ENCODE measurements at places on chromosomes 1 and 21.

DNA sequence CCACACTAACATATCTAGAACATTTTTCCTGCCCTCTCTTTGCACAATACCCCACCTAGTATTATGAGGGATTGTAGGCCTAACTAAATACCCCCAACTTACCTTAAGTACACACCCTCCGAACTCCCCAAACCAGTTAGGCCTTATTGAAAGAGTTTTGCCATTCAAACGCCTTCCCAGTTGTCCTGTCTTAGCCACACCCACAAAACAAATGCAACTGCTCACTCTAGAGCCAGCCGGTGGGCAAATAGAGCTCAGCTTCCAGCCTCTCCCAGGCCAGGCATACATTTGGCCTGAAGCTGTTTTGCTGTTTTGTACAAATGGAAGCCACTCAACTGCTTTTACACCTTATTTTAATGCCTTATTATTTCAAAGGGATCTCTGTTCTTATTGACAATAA is 224.2 kb upstream of the RUNX1 start:
- no peak for DNase-seq

DNA sequence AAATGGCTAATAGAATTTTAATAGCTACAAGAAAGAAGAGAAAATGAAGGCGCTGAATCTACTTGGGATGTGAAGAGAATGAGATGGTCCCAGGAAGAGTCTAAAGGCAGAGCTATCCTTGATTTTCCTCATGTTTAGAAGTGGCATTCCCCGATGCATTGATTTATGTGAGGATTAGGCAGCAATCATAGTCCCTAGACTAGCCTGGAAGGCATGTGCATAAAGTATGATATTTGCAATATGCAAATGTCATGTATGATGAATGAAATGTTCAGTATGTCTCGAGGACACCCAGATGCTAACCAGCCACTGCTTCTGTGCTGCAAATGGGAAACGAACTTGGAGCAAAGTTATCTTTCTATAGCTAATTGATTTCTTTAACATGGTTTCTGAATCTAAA is 641.5 kb upstream of the PLXNA2 start:
- DNase-seq, result no peak

- DNase-seq, result no peak
Measured at GRCh38 chr1:1040004-1040991, 20.4 kb downstream of the AGRN start.

DNA sequence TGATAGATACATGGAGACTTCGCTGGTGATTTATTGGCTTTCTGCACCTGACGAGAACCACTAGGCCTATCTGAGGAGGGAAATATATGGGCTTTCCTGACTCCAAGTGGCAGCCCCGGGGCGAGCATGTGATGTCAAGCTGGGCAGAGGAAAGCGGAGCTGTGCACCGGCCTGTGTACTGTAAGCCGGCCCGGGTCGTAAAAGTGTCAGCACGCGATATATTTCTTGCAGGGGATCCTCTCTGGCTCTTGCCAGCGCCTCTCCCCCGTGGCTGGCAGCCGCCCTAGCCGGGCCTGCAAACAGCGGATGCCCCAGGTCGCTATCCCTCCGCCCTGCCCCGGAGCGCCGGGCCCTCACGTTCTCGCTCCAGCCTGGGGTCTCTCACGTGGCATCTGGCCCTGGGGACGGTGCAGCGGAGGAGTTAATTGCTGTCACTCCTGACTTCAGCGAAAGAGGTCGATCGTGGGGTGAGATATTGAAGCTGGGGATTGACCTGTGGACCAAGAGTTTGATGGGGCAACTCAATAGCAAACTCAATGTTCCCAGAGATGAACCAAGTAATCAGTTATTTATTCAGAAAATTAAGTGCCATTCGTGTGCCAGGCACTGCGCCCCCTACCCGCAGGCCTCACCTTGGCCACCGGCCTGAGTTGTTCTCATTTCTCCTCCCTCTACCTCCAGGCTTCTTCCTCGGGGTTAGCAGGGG is 41.0 kb upstream of the HAO2 start:
- peak; percentile 76 for DNase-seq

- DNase-seq, result no peak
Measured at GRCh38 chr1:3001471-3002348, 19.6 kb upstream of the ACTRT2 start.

DNA sequence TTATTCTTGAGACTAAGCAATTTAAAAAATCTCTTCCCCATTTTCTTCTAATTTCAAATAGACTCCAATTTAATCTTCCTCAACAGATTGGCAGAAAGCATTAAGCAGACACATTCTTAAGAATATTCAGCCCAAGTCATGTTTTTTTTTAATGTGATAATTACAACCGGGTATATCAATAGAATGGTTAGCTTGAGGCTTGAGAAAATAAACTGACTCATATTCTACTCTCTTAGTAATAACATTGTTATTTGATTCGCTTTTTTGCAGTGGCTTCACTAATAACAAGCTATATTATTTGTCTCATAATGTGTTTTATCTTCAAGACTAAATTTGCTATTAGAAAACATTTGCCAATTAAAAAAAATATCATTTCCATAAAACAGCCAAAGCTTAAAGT is 488.6 kb upstream of the RGS18 start:
- DNase-seq, result no peak

DNA sequence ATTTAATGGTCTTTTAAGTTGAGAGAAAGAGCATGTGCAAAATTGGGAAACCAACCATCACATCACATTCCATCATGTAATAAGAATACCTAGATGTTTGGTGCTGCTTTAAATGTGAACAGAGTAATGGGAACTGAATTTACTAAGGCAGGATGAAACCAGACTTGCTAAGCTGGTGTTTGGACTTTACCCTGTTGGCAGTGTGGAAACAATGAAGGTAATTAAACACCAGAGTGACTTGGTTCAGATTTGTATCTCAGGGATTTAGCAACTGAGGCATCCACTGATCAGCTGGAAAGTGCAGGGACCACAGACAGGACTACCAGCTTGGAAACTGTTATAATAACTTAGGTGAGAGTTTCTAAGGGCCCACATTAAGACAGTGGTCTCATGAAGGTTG is 263.4 kb downstream of the OLFM3 start:
- DNase-seq, result no peak

DNA sequence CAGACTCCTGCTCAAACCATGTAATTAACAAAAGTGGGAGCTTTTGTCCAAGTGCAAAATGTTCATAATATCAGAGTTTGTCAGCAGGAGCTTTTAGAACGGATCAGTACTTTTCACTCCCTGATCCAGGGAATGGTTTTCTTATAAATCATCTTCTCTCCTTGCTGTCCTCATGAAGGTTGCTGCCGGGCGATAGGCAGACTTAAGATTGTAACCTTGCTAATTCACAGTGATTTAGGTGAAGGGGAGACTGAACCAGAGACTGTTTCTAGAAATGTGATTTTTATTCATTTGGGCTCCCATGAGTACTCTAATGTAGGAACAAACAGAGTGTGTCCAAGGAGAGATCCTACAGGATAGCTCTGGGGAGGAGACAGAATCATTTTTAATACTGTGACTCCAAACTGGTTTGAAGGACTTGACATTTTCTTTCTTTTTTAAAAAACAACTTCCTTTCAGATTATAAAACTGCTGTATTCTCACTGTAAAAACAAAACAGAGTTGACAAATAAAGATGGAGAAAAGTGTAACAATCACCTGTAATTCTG is 23.7 kb downstream of the ELAVL4 start:
- no peak for DNase-seq

DNA sequence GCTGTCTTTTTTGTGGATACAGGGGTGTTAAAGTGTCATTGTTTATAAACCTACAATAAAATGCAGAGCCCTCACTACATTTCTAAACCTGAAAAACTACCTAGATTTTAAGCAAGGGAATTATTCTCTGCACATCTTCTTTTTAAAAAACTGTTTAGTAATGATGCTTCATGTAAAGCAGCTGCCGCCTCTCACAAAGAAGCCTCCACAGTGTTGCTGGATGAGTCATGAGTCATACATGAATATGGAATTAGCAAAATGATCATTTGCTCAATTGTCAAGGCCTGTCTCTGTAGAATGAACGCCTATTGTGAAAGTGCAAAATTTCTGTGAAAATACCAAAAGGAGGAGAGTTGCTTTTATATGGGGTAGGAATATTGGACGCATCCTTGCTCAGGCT is 259.5 kb upstream of the CHRM3 start:
- no peak for DNase-seq

DNA sequence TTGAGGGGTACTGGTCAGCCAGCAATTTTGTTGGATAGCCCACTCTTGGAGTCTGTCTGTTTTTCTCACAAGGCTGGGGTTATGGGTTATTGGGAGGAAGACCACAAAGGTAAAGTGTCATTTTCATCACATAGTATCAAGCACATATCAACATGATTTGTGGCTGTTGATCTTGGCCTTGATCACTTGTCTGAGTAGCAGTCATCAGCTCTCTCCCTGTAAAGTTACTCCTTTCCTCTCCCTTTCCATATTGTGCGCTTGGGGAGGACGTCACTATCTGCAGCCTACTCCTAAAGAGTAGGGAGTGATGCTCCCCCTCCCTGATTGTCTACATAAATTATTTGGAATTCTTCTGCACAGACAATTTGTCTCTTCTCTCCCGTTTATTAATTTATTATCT is 1.8 kb upstream of the ZNF362 start:
- no peak for DNase-seq

- DNase-seq, result no peak
Measured at GRCh38 chr1:3702990-3703728, 49.1 kb upstream of the CCDC27 start.

GRCh38 chr1:20382711-20383110 is 92.0 kb downstream of the VWA5B1 start:
- no peak for DNase-seq

- DNase-seq, result no peak
Measured at GRCh38 chr1:167479331-167479979, 38.9 kb downstream of the CD247 start.

DNA sequence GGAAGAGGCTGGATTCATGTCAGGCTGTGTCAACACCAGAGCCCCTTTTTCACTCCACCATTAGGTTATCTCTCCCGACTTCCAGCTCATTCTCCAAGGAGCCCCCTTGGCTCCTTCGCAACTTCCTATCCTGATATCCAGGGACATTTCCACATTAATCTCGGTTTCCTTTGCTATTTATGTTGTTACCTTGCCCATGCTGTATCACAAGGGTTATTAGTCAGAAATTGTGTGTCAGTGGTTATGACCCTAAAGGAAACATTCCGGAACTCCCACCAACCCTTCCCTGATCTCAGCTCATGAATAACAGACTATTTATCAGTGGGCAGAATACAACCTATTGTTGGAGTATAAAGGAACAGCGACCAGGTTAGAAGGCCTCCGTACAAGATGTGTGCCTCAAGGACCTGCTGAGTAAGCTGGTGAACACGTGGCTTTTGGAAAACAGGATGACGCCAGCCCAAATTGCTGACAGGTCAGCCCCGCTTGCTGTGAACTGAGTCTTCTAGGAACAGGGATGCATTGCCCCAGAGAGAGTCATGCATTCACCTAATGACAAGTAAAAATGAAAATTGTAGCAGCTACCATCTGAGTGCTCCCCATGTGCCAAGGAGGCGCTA is 121.5 kb downstream of the PLPP3 start:
- DNase-seq, result no peak

- DNase-seq, result no peak
Measured at GRCh38 chr1:7386226-7387052, 384.7 kb upstream of the VAMP3 start.

GRCh38 chr1:230851291-230851691 is 17.0 kb downstream of the C1orf198 start:
- DNase-seq, result no peak

DNA sequence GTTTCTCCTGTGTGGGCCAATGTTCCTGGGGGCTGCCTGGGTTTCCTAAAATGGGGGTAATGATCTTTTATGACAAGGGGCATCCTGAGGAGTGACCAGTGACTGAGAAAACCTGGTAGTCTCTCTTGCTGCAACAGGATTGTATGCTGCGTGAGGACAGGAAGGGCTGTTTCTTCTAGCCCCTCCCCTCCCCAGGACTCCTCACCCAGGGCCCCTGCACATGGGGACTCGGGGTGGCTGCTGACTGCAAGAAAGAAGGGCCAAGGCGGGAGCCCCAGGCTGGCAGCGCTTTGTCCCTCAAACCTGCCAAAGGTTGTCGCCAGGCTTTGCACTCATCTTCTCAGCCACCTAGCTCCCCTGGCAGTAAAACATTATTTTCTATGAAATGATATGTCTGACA is 442.4 kb downstream of the CAMTA1 start:
- no peak for DNase-seq

DNA sequence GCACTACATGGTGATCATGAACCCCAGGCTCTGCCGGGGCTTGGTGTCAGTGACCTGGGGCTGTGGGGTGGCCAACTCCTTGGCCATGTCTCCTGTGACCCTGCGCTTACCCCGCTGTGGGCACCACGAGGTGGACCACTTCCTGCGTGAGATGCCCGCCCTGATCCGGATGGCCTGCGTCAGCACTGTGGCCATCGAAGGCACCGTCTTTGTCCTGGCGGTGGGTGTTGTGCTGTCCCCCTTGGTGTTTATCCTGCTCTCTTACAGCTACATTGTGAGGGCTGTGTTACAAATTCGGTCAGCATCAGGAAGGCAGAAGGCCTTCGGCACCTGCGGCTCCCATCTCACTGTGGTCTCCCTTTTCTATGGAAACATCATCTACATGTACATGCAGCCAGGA is 589 bp downstream of the OR2W3 start:
- no peak for DNase-seq

GRCh38 chr1:27831568-27832410 is 1.2 kb downstream of the PPP1R8 start:
- DNase-seq, result no peak

Measured in right renal pelvis (tissue), 4 donors.